Activated T-helper 2 cell treated with anti-CD3 and anti-CD28 coated beads, Interferon-gamma antibody, Interleukin-2, Interleukin-4, amounts not matched to agents 10 μg/mL and 5 μg/mL and 100 μg/mL, durations not matched to agents 14 hours and 24 hours and 36 hours (primary cell): ENCODE measurements at places on chromosomes 4 and X.

DNA sequence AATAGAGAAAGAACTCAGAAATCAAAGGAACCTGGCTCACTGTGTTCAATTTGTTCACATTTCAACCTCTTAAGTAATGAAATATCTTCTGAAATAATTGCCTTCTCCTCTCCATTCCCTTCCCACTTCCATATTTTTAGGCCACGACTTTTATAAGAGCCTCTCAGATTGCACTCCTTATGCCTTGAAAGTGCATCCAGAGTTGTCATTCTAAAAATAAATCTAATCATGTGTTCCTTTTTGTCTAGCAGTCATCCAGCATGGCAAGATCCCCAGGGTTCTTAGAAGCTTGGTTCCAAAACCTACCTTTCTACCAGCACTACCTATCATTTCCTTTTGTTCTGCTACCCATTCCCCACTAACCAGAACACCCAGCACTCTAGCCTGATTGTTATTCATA, 42.4 kb upstream of the RPA4 start:
- DNase-seq = no peak
- no peaks in the 10 kb centered on the region for H3K4me1 ChIP-seq
- H3K36me3 ChIP-seq = no peaks in the 10 kb centered on the region
- H3K4me3 ChIP-seq = no peak overlapping the region
- H3K27me3 ChIP-seq = no peaks in the 10 kb centered on the region
- no peak overlapping the region for H3K27ac ChIP-seq

DNA sequence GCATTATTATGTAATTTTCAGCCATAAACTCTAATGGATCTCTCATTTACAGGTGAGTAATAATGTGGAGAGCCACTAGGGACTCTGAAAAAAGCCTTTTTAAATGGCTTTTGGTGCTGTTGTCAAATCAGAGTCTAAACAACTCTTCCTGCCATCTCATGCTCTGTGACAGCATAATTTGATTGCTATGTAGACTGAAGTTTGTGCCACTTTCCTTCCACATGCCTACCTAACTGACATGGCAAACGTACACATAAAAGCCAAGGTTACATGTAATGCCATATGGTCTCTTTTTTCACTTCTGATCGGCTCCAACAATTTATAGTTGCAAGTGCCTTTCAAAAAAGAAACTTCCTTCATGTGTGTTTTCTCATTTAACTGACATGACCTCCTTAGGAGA, 94.3 kb downstream of the SH2D1A start:
- H3K27ac ChIP-seq = no peak overlapping the region
- H3K36me3 ChIP-seq = no peaks in the 10 kb centered on the region
- no peak overlapping the region for H3K4me3 ChIP-seq
- no peaks in the 10 kb centered on the region for H3K27me3 ChIP-seq

DNA sequence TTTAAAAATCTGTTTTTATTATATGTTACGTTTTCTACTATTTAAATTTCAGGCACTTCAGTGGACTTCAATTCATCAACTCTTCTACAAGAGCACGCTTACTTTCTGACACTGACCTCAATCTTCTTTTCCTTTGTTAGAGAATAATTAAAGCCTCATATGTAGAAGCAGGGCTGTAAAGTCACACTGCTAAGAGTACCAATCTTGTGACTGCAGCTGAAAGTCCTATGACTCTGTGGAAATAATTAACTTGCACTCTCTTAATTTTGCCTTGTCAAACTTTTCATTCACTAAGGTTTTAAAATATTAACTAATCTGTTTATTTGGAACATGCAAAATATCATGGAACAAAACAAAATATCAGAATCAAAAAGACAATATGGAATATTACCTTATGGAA, 498.1 kb downstream of the PCDH10 start:
- no peaks in the 10 kb centered on the region for H3K4me1 ChIP-seq
- H3K36me3 ChIP-seq = no peaks in the 10 kb centered on the region
- H3K27me3 ChIP-seq = no peaks in the 10 kb centered on the region
- no peak overlapping the region for H3K4me3 ChIP-seq

DNA sequence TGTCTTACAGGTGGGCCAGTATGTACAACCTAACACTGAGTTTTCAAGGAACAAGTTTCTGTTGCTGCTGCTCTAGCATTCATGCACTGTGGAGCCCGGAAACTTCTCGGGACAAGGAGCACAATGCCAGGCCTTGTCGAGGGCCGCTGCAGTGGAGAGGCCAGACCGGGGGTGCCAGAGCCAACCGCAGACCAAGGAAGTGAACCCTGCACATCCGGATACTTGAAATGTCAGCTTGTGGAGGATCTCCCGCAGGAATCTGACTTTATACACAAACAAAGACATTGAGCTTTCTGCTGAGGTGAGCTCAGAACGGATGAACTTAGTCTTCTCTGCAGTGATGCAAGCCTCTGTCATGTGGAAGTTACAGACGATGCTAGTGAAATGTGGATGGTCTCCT, 99.5 kb downstream of the ZNF827 start:
- no peak overlapping the region for H3K27ac ChIP-seq
- peaks cover 53% of the 10 kb centered on the region for H3K36me3 ChIP-seq
- H3K4me3 ChIP-seq = no peak overlapping the region
- no peaks in the 10 kb centered on the region for H3K27me3 ChIP-seq
- peaks cover 26% of the 10 kb centered on the region for H3K4me1 ChIP-seq

- DNase-seq = no peak
- peaks cover 24% of the 10 kb centered on the region for H3K4me1 ChIP-seq
- peaks cover 19% of the 10 kb centered on the region for H3K27me3 ChIP-seq
- H3K27ac ChIP-seq = no peak overlapping the region
- no peaks in the 10 kb centered on the region for H3K36me3 ChIP-seq
Observed at GRCh38 chr4:182973511-182973911, 56.3 kb upstream of the DCTD start.

DNA sequence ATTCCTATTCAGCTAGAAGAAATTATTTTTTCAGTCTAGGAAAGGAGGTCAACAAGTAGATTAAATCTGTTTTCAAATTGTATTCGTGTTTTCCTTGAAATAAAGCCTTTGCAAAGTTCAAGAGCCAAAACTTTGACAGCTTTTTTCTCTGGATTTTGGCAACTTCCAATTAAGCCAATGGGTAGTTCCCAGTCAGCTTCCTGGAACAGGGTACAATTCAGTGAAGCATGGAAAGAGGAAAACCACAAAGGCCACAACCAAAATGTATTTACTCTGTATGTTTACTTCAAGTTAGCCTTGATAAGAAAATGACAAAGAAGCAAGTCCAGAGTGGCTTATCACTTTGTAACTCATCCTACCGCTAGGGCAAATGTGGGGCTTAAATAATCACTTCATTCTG, 188.6 kb downstream of the COMMD8 start:
- no peak for DNase-seq
- H3K36me3 ChIP-seq = no peaks in the 10 kb centered on the region
- H3K4me1 ChIP-seq = no peaks in the 10 kb centered on the region
- H3K27me3 ChIP-seq = no peaks in the 10 kb centered on the region

GRCh38 chrX:136780763-136781162, at the start of gene ARHGEF6:
TSS of gene ARHGEF6 (minus strand) at chrX:136780932. CDS start at chrX:136780882, 50 bp downstream.
- H3K4me1 ChIP-seq = peaks cover 56% of the 10 kb centered on the region
- no peak for DNase-seq
- peak within 1 kb of the TSS; percentile 90 for H3K4me3 ChIP-seq
- H3K36me3 ChIP-seq = peaks cover 33% of the 10 kb centered on the region
- H3K27ac ChIP-seq = peak within 1 kb of the TSS; percentile 97

GRCh38 chrX:12929701-12930100, 23.3 kb downstream of the TLR8 start:
- peaks cover 4% of the 10 kb centered on the region for H3K4me1 ChIP-seq
- no peak for DNase-seq
- H3K4me3 ChIP-seq = no peak overlapping the region
- no peak overlapping the region for H3K27ac ChIP-seq
- H3K27me3 ChIP-seq = peaks cover 3% of the 10 kb centered on the region

DNA sequence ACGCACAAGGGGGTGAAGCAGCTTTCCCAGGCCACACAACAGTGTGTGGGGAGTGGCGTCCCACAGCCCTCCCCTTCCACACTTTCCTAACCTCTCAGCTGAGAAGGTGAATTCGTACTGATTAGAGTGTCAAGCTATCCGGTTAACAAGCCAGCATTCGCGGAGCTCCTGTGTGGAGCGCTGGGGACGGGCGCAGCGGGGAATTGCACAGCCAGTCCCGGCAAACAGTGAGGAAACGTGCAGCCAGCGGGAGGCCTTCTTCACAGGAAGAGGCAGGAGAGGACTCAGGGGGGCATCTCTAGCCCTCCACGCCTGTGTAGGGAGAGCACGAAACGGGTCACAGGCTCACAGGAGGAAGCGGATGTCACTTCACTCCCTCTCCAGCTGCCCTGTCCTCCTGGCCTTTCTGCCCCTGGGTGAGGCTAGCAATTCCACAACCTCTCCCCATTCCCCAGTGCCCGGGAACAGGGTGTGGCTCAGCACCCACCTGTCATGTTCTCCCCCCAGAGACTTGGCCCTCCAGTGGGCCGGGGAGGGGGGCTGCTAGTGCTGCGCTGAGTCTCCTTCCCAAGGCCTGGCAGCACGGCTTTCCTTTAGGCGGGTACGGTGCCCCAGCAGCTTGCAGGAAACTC, 117.3 kb downstream of the CPZ start:
- no peak overlapping the region for H3K4me3 ChIP-seq
- H3K36me3 ChIP-seq = no peaks in the 10 kb centered on the region
- no peak overlapping the region for H3K27ac ChIP-seq

GRCh38 chrX:111020283-111020682, 75.7 kb upstream of the PAK3 start:
- no peak for DNase-seq
- no peaks in the 10 kb centered on the region for H3K36me3 ChIP-seq
- H3K27me3 ChIP-seq = no peaks in the 10 kb centered on the region
- H3K27ac ChIP-seq = no peak overlapping the region

GRCh38 chr4:108492816-108493595, 127.4 kb upstream of the RPL34 start:
- no peaks in the 10 kb centered on the region for H3K4me1 ChIP-seq
- no peak overlapping the region for H3K4me3 ChIP-seq
- DNase-seq = no peak
- peaks cover 12% of the 10 kb centered on the region for H3K27me3 ChIP-seq
- H3K36me3 ChIP-seq = peaks cover 5% of the 10 kb centered on the region

GRCh38 chrX:121258545-121258944, 211.1 kb downstream of the GLUD2 start:
- no peak overlapping the region for H3K27ac ChIP-seq
- no peaks in the 10 kb centered on the region for H3K36me3 ChIP-seq
- peaks cover 10% of the 10 kb centered on the region for H3K4me1 ChIP-seq

GRCh38 chr4:28811025-28811424, 1909.1 kb upstream of the PCDH7 start:
- H3K4me1 ChIP-seq = no peaks in the 10 kb centered on the region
- no peaks in the 10 kb centered on the region for H3K27me3 ChIP-seq
- no peak for DNase-seq
- no peaks in the 10 kb centered on the region for H3K36me3 ChIP-seq

DNA sequence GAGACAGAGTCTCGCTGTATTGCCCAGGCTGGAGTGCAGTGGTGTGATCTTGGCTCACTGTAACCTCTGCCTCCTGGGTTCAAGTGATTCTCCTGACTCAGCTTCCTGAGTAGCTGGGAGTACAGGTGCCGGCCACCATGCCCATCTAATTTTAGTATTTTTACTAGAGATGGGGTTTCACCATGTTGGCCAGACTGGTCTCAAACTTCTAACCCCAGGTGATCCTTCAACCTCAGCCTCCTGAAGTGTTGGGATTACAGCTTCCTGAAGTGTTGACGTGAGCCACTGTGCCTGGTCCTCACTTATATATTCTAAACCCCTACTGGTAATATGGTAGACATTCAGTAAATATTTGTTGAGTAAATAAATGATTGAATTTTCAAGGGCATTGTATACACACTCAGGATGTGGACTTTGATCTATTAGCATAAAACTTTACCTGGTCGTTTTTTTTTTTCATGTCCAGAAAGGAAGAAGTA, 33.0 kb downstream of the MTHFD2L start:
- DNase-seq = no peak
- no peak overlapping the region for H3K27ac ChIP-seq
- no peaks in the 10 kb centered on the region for H3K4me1 ChIP-seq

- H3K27me3 ChIP-seq = no peaks in the 10 kb centered on the region
- no peak overlapping the region for H3K4me3 ChIP-seq
- H3K36me3 ChIP-seq = no peaks in the 10 kb centered on the region
- no peak overlapping the region for H3K27ac ChIP-seq
Observed at GRCh38 chr4:37188100-37188499, 56.4 kb upstream of the NWD2 start.

GRCh38 chr4:82779032-82779431, 19.6 kb downstream of the SCD5 start:
- H3K4me3 ChIP-seq = no peak overlapping the region
- H3K27me3 ChIP-seq = no peaks in the 10 kb centered on the region

GRCh38 chr4:176540814-176541213, 221.0 kb downstream of the SPCS3 start:
- DNase-seq = no peak
- H3K4me1 ChIP-seq = no peaks in the 10 kb centered on the region
- H3K36me3 ChIP-seq = no peaks in the 10 kb centered on the region
- no peak overlapping the region for H3K4me3 ChIP-seq

GRCh38 chrX:134513091-134513490, 53.1 kb downstream of the HPRT1 start:
- no peak overlapping the region for H3K4me3 ChIP-seq
- no peaks in the 10 kb centered on the region for H3K27me3 ChIP-seq
- no peak overlapping the region for H3K27ac ChIP-seq
- no peaks in the 10 kb centered on the region for H3K4me1 ChIP-seq

DNA sequence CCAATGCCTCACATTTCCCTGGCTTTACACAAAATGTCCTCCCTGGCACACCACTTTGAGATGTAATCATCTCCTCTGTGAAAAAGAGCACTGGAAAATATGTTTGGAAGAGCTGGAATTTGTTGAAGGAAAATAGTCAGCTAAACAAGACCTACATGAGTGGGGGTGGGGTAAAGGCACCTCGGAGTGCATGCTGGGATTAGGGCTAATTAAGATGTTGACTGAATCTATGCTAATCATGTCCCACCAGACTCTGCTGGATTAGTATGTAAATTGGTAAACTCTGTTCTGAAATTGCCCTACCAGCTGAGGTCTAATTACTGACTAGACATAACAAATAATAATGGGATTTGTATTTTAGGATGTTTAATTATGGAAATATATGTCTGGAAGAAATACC, 46.8 kb upstream of the MID1 start:
- no peaks in the 10 kb centered on the region for H3K36me3 ChIP-seq
- no peak overlapping the region for H3K4me3 ChIP-seq
- H3K27me3 ChIP-seq = no peaks in the 10 kb centered on the region
- no peak overlapping the region for H3K27ac ChIP-seq
- H3K4me1 ChIP-seq = no peaks in the 10 kb centered on the region
- DNase-seq = no peak

GRCh38 chrX:118978451-118978850, 4.0 kb downstream of the LONRF3 start:
- no peak for DNase-seq
- H3K4me3 ChIP-seq = no peak overlapping the region
- no peak overlapping the region for H3K27ac ChIP-seq

GRCh38 chrX:126985981-126986380, 166.5 kb downstream of the PRR32 start:
- H3K4me3 ChIP-seq = no peak overlapping the region
- H3K27me3 ChIP-seq = no peaks in the 10 kb centered on the region
